H54 (cell line): ENCODE measurements at places on chromosomes 11 and 22.

DNA sequence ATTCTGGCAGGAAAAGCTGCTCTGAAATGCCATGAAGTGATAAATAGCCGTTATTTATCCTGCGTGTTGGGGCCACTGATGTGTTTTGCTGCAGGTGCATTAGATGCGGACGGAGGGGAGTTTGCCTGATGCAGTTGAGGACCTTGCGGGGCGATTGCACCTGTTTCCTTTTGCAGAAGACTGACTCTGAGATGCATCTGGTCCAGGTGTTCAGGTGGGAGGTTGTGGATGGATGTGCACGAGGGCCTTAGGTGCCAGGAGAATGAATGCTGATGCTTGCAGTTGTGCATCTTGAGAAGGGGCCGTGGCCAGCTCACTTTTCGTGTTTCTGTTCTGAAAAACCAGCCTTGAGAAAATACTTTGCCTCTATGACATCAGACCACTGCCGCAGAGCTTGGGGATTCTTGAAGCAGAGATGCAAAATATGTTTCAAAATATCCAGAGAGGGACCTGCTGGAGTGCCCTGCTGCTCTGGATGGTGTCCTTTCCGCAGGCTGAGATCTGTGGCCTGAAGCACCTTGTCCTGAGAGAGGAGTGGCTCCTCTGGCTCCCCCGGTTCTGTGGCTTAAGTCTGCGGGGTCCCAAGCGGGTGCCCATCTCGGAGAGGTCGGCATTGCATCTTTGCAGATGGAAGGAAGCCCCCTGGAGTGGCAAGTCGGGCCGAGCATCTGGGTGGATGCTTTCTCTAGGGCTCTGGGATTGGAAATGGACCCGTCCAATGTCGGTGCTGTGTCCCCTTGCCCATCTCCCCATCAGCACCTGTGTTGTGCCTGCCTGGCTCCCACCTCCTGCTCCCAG lies 1031.1 kb downstream of the TBC1D22A start:
- no peak for DNase-seq

DNA sequence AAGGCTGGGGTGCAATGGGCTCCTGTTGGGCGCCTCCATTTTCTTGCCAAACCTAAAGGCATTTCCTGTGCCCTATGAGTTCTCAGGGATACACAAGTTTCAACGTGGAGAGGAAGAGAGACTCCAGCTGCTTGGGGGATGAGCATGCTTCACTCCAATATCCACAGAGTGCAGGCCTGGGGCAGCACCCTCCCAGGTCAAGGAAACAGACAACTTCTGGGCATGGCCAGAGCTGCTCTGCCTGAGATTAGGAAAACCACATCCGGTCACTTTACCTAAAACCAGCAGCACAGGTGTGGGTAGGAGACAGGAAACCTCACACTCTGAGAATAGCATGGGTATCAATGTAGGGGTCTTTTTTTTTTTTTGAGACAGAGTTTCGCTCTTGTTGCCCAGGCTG lies 28.7 kb downstream of the TMEM184B start:
- no peak for DNase-seq

GRCh38 chr22:47408409-47408808 lies 646.0 kb downstream of the TBC1D22A start:
- no peak for DNase-seq

- DNase-seq = no peak
Observed at GRCh38 chr22:20117633-20118299, 740 bp upstream of the TRMT2A start.

DNA sequence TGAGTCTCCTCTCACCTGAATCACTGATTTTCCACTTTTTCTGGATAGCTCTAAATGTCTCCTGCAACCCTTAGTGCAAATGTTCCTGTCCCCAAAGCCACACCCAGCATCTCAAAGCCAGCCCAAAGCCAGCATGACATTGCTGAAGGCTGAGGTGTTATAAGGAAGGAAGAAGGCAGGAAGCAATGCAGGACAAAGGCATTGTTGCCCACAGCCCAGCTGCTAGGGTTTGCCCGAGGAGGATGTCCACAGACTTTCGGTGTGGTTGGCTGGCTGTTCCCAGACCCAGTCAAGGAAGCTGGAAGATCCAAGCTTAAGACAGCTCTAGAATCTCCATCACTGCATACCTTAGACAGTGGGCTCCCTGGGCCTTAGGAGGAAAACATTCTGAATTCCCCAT lies 23.5 kb downstream of the CHST1 start:
- no peak for DNase-seq

DNA sequence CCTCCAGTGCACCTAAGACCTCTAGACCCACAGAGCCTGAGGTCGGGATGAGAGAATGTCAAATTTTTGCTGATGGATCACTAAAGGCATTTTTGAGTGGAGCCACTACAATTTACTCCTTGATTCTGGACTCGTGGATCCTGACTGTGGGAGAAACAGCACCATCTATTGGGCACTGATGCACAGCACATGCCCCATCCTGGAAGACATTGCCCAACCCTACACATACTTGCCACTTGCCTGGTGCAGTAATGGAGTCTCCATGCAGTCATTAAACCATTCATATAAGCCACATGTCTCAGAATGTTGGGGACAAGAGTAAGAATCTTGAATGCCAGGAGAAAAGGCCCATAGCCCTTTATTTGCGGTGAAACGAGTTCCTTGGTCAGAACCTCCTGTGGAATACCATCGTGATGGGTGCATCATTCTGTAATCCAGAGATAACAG lies 103.9 kb downstream of the GGTLC2 start:
- no peak for DNase-seq

- no peak for DNase-seq
Observed at GRCh38 chr11:110249066-110249465, 47.3 kb downstream of the RDX start.

- no peak for DNase-seq
Observed at GRCh38 chr11:76339221-76339620, 41.7 kb downstream of the THAP12 start.

DNA sequence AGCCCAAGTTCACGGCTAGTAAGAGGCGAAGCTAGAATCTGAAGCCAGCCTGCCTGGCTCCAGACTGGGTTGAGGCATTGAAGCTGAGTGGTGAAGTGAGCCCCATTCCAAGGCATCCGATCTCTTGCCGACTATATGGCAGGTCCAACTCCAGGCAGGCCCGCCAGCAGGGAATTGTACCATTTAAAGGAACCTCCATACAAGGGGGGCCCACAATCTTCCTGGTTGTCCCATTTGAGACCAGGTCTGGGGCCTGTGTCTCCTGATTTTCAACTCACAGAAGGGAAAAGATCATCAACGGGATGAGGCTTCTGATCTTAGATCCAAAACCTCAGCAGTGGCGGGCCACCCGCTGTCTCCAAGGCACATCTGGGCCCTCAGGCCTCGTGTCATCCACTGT lies 4.1 kb downstream of the SCN2B start:
- DNase-seq = no peak

- DNase-seq = no peak
Observed at GRCh38 chr11:20980736-20981135, 311.4 kb downstream of the NELL1 start.

DNA sequence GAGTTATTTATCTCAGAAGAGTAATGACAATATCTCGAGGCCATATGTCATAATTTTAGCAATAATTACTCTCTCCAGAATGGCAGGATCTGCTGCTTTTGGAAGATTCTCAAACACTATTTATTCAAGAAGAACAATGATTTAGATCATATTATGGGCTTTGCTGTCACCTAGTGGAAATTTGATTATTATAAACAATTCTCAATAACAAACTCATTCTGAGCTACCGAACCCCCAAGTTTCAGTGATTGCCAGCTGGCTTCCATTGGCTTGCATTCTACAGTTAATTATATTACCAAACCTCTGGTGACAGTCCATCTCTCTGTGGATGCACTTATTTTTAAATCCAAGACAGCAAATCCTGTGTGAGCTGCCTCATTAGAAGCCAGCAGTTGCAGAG lies 27.9 kb upstream of the SLC36A4 start:
- DNase-seq = no peak

DNA sequence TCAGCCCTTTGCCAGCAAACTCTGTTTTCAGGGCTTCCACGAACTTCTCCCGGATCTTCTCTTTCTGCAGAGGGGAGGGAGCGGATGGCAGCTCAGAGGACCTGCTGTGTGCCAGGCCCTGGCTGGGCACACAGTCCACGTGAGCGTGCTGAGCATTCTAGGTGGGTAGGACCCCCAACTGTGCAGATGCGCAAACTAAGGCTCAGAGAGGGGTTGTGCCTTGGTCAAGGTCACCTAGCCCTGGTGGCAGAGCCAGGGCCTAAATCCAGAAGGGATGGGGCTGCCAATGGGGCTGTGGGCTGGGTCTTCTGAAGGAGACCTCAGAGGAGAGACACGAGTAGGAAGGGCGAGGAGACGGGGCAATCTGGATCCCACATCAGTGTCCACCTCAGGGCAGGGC lies 10.8 kb downstream of the PMM1 start:
- DNase-seq = no peak

- DNase-seq = no peak
Observed at GRCh38 chr11:56967726-56968125, 21.0 kb upstream of the OR5AK2 start.

GRCh38 chr11:63985812-63986155 lies 454 bp upstream of the OTUB1 start:
- DNase-seq = no peak

- no peak for DNase-seq
Observed at GRCh38 chr22:38165922-38166593, 15.6 kb downstream of the PLA2G6 start.

- no peak for DNase-seq
Observed at GRCh38 chr22:32416556-32417085, 4.6 kb upstream of the RTCB start.

DNA sequence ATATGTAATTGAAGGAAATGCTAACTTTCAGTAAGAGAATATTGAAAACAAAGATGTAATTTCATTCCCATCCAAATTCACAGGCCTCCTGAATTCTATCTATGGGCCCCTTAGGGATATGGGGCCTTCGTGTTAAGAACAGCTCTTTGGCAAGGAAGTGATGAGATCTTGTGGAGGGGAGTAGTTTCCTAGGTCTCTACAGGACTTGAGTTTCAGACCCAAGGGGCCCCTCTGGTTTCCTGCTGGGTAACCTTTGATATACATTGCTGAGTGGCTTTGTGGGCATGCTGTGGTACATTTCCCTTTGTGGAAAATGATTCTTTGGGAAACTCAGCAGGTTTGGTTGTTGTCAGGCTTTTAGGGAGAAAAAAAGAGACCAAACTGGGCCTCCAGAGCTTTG lies 6.2 kb downstream of the STIM1 start:
- DNase-seq = no peak

DNA sequence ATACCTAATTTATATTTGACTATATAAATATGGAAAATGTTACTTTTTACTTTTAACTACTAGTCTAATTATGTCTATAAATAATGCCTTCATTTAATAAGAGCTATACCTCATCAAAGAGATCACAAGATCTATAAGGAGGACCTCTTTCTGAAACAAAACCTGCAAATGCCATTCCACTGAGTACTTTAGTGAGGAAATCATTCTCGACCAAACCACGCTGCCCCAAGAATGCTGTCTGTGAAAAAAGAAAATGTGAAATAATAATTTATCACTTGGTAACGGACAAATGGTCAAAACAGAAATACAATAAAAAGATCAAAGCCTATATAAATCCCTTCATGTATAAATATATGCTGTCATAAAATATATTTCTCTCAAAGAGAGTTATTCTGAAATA lies 301.7 kb downstream of the SBF2 start:
- DNase-seq = no peak

- no peak for DNase-seq
Observed at GRCh38 chr11:975827-976226, 50.2 kb downstream of the AP2A2 start.

GRCh38 chr11:128291835-128292234 lies 295.5 kb downstream of the ETS1 start:
- no peak for DNase-seq

DNA sequence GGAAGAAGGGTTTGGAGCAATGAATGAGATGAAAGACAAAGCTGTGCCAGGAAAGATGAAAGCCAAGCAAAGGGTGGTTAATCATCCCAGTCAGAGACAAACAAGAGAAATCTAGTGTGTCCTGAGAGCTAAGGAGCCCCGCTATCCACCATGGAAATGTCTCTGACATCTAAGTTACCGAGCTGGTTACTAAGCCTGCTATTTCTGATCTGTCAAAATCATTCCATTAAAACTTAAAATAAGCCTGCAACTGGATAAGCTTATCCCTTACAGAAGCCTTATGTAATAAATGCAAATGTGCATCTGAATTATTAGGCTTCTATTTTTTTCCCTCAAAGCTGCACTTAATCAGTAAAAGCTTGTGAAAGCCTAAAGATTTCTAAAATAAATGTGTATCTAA lies 22.1 kb upstream of the SESN3 start:
- DNase-seq = no peak

DNA sequence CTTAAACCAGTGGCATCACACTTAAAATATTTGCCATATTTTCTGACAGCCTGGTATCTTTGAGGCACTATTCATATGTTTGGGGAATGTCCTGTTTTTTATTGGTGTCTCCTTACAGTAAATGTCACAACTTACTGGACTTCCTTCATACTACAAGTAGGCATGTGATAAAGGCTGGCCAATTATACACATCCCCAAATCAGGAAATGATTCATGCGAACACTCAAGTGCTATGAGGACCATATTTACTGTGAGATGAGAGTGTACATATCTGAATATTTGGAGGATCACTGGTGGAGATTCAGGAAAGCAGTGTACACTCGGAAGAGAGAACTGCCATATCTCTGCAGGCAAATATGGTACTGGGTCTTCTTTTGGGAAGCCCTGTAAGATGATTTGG lies 913.8 kb upstream of the CHORDC1 start:
- no peak for DNase-seq

DNA sequence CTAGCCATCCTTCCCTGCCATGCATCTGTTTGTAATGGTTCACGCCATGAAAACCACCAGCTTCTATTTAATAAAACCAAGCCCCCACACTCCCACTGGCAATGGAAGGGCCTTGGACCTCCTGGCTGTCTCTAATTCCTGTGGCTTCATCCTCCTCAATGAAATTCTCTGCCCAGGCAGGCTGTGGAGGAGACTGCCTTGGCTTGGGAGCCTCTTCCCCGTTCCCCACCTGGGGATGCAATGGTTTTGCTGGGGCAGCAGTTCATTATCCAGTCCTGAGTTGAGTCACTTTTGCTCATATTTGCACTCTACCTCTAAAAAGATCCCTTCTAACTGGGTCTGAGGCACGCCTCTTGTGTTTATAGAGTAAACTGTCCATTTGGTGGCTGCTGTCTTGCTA lies 515.8 kb downstream of the NTM start:
- DNase-seq = no peak

- DNase-seq = no peak
Observed at GRCh38 chr11:114040706-114041211, 18.8 kb upstream of the ZBTB16 start.
